ENCODE measurements at places on chromosomes 6 and 20. TPM values are rescaled to one million over a fixed set of nuclear protein-coding genes. Genes with fewer than 3 reads are reported as not detected.

Gene SUMO4
- 5.4 TPM for total RNA-seq

Gene REM1
- total RNA-seq, result 5.7 TPM

Gene MMS22L
- total RNA-seq, result 5.4 TPM

Gene MAP7
- total RNA-seq, result 1.4 TPM

Gene PRSS16
- not detected for total RNA-seq

Gene CLVS2
- 2.8 TPM for total RNA-seq

Gene ID4
- 6.1 TPM for total RNA-seq

Gene GMEB2
- 7.9 TPM for total RNA-seq

Gene GJA10
- total RNA-seq, result not detected

Gene PDCD2
- 74.8 TPM for total RNA-seq

Gene RIPOR2
- 6.1 TPM for total RNA-seq

Gene BEND6
- 3.0 TPM for total RNA-seq

Gene CYP24A1
- total RNA-seq, result not detected
